ENCODE measurements at places on chromosomes 2 and 18.
A peak's percentile ranks its signal among the peaks of the same experiment; 100 is the strongest.

DNA sequence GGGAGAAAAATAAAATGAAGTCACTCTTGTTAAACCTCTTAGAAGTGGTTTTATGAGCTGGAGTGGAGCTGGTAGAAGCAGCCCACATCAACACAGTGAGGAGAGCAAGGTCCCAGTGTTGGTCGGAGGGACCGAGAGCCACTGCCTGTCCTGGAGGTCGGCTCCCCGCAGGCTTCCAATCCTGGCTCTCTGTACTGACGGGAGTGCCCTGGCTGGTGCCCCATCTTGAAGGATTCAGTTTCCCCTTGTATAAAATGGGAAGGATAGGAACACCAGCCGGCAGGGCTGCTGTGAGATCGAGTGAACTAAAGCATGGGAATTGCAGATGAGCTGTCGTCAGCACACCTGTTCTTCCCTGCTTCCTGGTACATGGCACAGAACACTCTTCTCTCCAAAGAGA lies 104.3 kb upstream of the ID2 start:
- DNase-seq, result no peak

- no peak for DNase-seq
Observed at GRCh38 chr2:221212105-221212504, 360.0 kb downstream of the EPHA4 start.

DNA sequence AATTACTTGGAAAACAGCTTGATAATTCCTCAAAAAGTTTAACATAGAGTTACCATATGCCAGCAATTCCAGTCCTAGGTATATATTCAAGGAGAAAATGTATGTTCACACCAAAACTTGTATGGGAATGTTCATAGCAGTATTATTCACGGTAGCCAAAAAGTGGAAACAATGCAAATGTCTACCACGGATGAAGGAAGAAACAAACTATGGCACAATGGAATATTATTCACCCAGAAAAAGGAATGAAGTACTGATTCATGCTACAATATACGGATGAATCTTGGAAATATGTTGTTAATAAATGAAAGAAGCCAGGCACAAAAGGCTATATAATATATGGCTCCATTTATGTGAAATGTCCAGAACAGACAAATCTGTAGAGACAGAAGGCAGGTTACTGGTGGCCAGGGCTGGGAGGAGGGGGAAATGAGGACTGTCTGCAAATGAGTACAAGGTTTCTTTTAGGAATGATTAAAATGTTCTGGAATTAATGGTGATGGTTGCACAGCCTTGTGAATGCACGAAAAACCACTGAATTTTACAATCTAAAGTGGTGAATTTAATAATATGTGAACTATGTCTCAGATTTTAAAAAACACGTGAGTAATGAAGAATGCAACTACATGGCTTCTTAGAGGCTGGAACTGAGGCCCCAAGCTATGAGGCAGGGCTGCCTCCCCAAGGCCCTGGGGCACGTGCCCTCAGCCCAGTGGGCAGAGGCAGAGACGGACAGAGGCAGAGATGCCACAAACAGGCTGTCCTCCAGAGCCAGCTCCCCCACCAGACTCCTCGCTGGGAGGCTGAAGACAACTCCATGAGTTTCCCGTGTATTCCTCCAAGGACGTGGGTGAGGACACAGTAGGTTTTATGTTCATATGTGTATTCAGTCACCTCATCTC lies 5.0 kb downstream of the LIMS2 start:
- peak; percentile 84 for DNase-seq

DNA sequence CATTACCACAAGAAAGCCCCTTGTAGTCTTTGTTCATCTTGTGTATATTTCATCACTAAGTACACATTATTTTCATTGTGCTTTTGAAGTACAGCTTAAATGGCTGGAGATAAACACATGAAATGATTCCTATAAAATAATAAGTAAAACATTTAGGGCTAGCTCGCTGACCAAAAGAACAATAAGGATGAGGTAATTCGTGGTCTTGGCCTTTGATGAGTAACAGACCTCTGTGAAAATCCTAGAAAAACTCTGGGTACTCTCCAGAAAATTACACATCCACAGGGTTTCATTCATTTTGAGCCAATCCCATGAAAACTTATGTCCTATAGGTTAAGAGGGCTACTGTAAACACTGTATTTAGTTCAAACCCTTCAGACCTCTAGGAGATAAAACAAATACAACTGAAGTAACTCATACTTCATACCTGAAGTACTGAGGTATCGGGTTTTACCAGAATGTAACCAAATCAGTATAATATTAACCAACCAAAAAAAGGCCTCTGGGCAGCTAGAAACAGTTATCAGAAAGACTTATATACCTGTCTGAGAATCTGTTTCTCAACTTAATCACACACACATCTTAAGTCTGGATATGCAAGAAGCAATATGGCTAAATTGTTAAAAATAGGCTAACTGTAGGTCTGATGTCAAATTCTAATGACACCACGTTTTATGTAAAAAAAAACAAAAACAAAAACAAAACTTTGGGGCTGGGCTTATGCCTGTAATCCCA lies 31.0 kb downstream of the CFAP36 start:
- DNase-seq, result peak; percentile 68

DNA sequence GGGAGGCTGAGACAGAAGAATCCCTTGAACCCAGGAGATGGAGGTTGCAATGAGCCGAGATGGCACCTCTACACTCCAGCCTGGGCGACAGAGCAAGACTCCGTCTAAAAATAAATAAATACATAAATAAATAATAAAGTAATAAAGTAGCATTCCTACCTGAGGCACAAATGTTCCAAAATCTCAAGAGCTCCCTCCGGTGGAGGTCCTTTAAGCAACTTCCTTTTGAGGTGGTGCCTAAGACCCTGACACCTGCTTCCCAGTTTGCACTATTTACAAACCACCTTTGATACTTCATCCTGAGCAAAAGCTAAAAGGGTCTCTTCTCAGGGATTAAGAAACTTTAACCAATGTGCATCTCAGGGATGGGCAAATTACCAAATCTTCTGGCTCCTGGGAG lies 505.1 kb downstream of the CNTNAP5 start:
- no peak for DNase-seq

GRCh38 chr18:41113885-41114482 lies 841.0 kb upstream of the PIK3C3 start:
- no peak for DNase-seq

- DNase-seq, result peak; percentile 93
Observed at GRCh38 chr2:68319398-68320117, at the start of gene CNRIP1. CNRIP1 (minus strand) TSS chr2:68319949; CDS start chr2:68319400, 549 bp downstream.

DNA sequence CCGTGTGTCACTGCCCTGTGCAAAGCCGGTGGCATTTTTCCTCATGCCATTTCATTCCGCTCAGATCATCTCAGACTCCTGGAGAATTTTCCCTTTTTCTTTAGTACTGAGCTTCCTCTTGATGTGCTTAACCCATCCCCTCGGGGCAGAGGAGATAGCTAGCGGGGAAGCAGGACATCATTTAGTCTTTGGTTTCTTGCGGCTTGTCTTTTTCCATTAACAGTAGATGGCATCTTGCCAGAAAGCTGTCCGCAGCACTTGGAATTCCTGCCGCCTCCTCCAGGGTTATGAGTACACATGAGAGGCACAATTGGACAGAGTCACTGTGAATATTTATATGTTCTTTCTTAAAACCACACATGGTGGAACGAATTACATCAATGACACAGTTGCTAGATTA lies 226.6 kb downstream of the ALPK2 start:
- peak; percentile 89 for DNase-seq

- no peak for DNase-seq
Observed at GRCh38 chr2:140808820-140809219, 1322.0 kb downstream of the LRP1B start.

GRCh38 chr2:237682151-237682550 lies 54.8 kb downstream of the LRRFIP1 start:
- DNase-seq, result no peak

GRCh38 chr18:61435064-61435652 lies 101.9 kb downstream of the CDH20 start:
- no peak for DNase-seq

- no peak for DNase-seq
Observed at GRCh38 chr2:121999264-121999663, 243.8 kb downstream of the TSN start.

GRCh38 chr2:174004905-174005605 lies 39.9 kb upstream of the SP3 start:
- peak; percentile 80 for DNase-seq

- DNase-seq, result no peak
Observed at GRCh38 chr2:217804338-217804737, 198.5 kb downstream of the TNS1 start.

DNA sequence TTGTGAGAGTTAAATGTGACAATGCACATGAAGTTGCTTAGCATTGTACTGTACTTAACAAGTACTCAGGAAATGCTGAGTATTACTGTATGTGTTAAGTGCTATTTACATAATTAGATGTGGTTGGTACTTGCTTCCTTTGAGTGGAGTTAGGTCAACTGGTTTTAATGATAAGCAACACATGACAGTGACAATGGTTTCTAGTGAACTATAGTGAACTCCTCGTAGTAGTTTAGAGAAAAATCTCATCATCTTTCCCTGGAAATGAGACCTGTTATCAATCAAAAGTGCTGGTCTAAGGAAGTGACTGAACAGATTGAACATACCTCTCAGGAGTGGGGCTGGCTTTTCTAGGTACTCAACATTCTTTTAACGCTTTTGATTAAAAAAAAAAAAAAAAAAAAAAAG lies 29.2 kb upstream of the ZDBF2 start:
- DNase-seq, result no peak

DNA sequence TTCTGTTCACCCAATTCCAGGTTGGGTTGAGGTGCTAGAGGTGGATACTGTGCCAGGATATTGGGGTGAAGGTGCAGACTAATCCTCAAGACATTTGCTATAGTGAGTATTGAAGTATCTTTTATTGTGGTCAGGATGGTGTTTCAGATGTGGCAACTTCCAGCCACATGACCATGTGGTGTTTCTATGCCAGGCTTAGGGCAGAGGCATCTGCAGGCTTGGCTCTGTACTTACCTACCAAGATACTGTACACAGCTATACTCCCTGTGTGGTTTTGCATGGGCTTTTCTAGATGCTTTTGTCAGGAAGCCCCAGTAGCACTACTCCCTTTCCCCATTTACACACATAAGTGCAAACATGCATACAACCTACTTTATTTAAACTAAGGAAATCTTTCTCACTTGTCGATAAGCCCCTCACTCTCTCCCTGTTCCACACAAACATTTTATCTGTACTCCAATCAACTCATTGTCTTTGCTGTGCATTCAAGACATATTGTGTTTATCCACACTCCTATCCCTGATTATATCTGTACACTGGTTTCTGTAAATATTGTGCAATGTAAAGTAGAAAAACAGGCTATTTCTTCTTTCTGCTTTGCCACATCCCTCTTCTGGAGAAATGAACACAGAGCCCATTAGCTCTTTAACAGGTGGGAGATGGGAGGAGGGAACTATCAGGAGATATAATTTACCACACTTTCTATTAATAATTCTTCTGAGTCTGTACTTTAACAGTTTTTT lies 12.3 kb downstream of the ARL6IP6 start:
- DNase-seq, result no peak

- DNase-seq, result no peak
Observed at GRCh38 chr2:233371641-233372040, 17.3 kb downstream of the DGKD start.

- DNase-seq, result peak; percentile 86
Observed at GRCh38 chr2:105768961-105769452, 24.3 kb downstream of the NCK2 start.

- no peak for DNase-seq
Observed at GRCh38 chr2:226906163-226906693, 70.4 kb downstream of the RHBDD1 start.

GRCh38 chr2:66688951-66689350 lies 254.0 kb downstream of the MEIS1 start:
- DNase-seq, result no peak

GRCh38 chr18:13745696-13746095 lies 19.2 kb downstream of the RNMT start:
- DNase-seq, result no peak

- DNase-seq, result no peak
Observed at GRCh38 chr18:33924576-33924975, 300.1 kb downstream of the NOL4 start.

DNA sequence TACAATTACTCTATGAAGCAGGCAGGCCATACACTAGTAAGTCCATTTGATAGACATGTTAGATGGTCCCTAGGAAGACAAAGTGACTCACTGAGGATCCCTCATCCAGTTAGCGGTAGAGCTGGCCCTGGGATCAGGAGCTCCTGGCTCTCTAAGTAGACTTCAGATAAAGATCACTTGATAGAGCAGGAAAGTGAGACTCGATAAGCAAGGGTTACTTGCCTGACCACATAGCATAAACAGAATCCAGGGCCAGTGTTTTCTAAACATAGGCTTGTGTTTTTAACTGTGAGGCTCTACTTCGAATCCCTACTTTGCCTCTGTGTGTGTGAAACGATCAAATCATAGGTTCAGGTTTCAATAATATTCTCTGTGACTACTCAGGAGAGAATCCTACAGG lies 355.2 kb upstream of the TRIB2 start:
- DNase-seq, result no peak

DNA sequence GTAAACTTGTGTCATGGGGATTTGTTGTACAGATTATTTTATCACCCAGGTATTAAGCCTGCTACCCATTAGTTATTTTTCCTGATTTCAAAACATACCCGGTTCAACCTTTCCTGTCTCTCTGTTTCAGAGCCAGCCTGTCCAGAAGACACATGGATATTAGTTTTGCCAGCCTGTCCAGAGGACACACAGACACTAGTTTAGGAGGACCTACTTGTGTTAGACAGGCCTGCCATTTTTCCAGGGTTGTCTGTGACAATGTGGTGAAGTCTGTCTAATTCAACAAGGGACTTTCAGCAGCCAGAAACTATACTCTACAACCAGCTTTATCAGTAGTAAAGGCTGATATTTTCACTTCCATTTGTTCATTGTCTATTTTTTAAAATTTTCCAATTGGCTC lies 56.1 kb upstream of the DCC start:
- no peak for DNase-seq

GRCh38 chr18:21914739-21915319 lies 174.2 kb downstream of the MIB1 start:
- no peak for DNase-seq

GRCh38 chr2:47093626-47094025 lies 61.5 kb downstream of the STPG4 start:
- no peak for DNase-seq

Data from osteoblast (primary cell).